Progenitor cell of endocrine pancreas (in vitro differentiated cells): ENCODE measurements at places on chromosomes 4 and X.

GRCh38 chr4:126595643-126596042 is 1037.1 kb upstream of the INTU start:
- no peak overlapping the region for H3K27ac ChIP-seq
- H3K36me3 ChIP-seq = no peaks in the 10 kb centered on the region
- DNase-seq = no peak
- no peak overlapping the region for H3K4me3 ChIP-seq
- H3K4me1 ChIP-seq = peaks cover 4% of the 10 kb centered on the region

DNA sequence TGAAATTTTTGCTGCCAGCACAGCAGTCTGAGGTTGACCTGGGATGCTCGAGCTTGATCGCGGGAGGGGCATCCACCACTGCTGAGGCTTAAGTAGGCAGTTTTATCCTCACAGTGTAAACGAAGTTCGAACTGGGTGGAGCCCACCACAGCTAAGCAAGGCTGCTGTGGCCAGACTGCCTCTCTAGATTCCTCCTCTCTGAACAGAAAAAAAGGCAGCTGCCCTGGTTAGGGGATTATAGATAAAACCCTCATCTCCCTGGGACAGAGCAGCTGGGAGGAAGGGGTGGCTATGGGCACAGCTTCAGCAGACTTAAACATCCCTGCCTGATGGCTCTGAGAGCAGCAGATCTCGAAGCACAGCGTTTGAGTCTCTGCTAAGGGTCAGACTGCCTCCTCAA is 314.6 kb downstream of the STPG2 start:
- peaks cover 2% of the 10 kb centered on the region for H3K27me3 ChIP-seq
- H3K27ac ChIP-seq = no peak overlapping the region
- H3K4me1 ChIP-seq = no peaks in the 10 kb centered on the region
- H3K36me3 ChIP-seq = no peaks in the 10 kb centered on the region
- DNase-seq = no peak

DNA sequence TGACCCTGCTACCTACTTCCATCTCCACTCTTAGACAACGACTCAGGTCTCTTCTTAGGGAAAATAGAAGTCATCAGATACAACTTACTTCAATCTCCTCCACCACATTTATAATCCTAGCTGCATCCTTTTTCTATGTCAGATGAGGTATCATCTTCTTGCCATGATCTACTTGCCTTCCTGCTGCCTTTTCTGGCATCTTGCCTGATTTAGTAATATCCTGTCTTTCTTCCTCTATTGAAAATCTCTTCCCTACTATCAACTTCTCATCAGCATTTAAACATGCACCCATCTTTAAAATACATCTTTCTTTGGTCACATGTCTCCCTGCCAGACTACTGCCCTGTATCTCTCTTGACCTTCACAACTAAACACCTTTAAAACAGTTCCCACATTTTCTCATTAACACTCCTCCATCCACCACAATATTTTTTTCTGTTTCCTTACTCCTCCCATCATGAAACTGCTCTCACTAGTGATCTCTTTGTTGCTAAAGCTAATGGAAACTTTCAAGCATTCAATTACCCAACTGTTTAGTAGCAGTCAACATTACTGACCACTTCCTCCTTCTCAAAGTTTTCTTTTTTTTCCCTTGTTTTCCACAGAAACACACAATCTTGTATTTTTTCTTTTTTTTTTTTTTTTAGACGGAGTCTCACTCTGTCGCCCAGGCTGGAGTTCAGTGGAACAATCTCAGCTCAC is 100.8 kb upstream of the CXorf66 start:
- H3K4me1 ChIP-seq = no peaks in the 10 kb centered on the region
- H3K27ac ChIP-seq = no peak overlapping the region
- peaks cover 8% of the 10 kb centered on the region for H3K27me3 ChIP-seq
- no peaks in the 10 kb centered on the region for H3K36me3 ChIP-seq

- peaks cover 16% of the 10 kb centered on the region for H3K4me1 ChIP-seq
- peaks cover 3% of the 10 kb centered on the region for H3K27me3 ChIP-seq
- H3K4me3 ChIP-seq = no peak overlapping the region
- H3K27ac ChIP-seq = no peak overlapping the region
These were observed 41.1 kb downstream of the AFF2 start for GRCh38 chrX:148541584-148541940.

GRCh38 chr4:96136056-96136455 is 296.2 kb downstream of the PDHA2 start:
- DNase-seq = no peak
- no peaks in the 10 kb centered on the region for H3K27me3 ChIP-seq
- no peaks in the 10 kb centered on the region for H3K36me3 ChIP-seq
- H3K4me3 ChIP-seq = no peak overlapping the region

- no peak for DNase-seq
- no peaks in the 10 kb centered on the region for H3K4me1 ChIP-seq
- no peak overlapping the region for H3K27ac ChIP-seq
- no peak overlapping the region for H3K4me3 ChIP-seq
- H3K27me3 ChIP-seq = no peaks in the 10 kb centered on the region
These were observed 17.6 kb upstream of the HS3ST1 start for GRCh38 chr4:11446155-11446811.

DNA sequence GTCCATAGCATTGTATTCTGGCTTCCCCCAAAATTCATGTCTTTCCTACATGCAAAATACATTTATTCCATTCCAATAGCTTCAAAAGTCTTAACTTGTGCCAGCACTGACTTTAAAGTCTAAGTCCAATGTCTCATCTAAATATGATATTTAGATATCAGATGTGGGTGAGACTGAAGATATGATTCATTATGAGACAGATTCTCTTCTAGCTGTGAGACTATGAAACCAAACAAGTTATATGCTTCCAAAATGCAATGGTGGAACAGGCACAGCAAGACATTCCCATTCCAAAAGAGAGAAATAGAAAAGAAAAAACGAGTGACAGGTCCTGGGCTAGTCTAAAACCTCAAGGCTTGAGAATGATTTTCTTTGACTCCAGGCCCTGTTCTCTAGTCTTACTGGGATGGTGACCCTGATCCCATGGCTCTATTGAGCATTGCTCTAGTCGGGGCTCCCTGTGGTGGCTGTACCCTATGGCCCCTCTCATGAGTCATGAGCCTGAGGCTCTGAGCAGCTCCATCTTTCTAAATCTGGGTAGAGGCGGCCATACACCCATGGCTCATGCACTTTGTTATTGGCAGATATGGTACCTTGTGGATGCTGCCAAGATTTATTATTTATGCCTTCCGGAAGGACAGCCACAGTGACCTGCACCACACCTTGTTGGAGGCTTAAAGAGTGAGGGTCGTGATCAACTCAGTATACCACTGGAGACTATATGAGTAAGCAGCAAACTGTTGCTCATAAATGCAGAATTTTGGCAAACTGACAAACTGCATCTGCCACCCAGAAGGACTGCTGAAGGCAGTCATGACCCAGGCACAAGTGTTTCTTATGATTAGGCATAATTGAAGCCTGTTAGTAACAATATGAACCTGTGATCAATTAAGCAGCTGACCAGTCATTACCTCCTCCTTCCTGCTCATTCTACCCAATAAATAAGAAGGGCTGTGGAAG is 38.5 kb upstream of the BOD1L1 start:
- no peaks in the 10 kb centered on the region for H3K27me3 ChIP-seq
- no peak overlapping the region for H3K4me3 ChIP-seq
- no peak for DNase-seq
- no peaks in the 10 kb centered on the region for H3K36me3 ChIP-seq

DNA sequence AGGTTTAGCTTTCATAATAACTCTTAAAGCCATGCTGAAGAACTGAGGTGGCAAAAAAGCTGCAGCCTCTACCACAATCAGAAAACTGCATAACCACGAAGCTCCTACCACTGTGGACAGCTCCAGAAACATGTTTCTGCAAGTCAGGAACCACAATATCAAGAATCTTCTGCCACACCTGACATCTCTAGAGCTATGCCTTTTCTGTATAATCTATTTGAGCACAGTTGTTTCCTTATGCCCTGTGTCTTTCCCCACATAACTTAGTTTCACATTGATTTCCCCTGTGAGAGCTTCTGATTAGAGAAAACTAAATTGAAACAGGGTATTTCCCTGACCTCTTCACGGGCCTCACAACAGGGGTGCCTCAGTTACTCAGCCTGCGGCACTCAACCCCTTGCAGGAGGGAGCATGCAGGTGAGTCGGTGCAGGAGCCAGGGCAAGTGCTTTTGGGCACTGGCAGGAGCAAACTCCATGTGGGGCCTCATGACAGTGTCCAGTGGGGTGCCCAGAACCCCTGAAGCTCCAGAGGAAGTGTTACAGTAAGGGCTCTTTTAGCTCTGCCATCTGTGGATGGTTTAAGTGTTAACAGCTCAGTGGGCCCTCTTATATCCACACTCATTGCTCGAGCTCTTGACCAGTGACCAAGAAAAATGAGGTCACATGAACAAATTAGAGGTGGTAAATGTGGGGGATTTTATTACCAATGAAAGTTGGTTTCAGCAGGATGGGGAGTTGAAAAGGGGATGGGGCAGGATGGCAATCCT is 132.8 kb upstream of the BMP3 start:
- H3K36me3 ChIP-seq = no peaks in the 10 kb centered on the region
- no peak for DNase-seq
- no peak overlapping the region for H3K27ac ChIP-seq
- peaks cover 5% of the 10 kb centered on the region for H3K27me3 ChIP-seq
- peaks cover 2% of the 10 kb centered on the region for H3K4me1 ChIP-seq

DNA sequence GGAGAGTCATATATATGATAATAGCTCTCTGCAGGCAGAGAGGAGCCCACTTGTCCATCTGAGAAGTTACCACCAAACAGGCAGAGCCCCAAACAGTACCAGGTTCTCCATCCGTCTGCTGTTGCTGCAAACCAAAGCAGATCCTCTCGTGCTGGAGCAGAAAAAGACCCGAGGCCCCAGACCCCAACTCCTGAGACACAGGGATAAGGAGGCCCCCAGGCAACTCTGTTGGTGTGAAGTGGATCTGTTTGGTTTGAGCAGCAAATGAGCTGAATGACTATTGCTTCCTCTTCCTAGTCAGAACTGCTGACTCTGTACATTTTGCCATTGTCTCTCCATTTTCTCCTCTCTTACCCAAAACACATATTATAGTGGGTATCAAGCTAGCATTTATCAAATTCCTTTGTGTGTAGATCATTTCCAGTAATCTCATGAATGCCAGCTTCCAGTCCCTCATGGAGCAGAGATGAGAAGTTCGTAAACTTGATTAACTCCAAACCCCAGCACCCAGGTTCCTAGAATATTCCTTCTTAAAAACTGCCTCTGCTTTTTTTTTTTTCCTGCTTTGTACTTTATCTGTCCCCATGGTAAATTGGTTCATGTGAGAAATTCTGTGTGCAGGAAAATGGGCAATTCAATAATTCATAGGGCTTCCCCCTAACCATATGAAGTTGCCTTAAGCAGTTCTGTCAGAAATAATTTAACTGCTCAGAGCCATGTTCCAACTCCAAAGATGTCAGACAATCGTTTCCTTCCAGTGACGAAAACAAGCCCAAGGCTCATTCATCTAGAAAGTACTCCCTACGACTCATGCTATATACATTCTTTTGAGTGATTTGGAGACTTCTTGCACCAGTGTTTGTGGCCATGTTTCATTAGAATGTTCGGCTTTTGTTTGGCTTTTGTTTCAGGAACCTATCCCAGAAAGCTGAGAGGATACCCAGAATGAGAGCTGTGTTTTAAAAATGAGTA is 98.6 kb upstream of the ATXN3L start:
- no peaks in the 10 kb centered on the region for H3K27me3 ChIP-seq
- no peak overlapping the region for H3K27ac ChIP-seq

DNA sequence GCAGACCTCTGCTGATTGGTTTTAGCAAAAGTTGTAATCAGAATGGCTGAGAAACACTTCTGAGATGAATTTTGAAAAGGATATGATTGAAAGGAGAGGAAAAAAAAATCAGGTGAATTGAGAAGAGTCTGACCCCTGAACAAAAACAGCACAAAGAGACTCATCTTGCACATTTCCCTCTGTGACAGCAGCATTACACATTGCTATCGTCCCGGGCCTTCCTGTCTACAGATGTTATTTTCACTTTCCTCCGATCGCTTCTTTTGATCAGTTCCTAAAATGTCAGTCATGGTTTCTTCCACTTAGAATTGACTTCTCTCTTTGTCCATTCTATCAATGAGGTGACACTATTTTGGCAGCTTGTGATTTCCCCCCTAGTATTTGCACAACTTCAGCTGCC is 262.6 kb downstream of the GPC3 start:
- H3K27me3 ChIP-seq = no peaks in the 10 kb centered on the region
- DNase-seq = no peak
- peaks cover 7% of the 10 kb centered on the region for H3K36me3 ChIP-seq
- no peak overlapping the region for H3K27ac ChIP-seq

DNA sequence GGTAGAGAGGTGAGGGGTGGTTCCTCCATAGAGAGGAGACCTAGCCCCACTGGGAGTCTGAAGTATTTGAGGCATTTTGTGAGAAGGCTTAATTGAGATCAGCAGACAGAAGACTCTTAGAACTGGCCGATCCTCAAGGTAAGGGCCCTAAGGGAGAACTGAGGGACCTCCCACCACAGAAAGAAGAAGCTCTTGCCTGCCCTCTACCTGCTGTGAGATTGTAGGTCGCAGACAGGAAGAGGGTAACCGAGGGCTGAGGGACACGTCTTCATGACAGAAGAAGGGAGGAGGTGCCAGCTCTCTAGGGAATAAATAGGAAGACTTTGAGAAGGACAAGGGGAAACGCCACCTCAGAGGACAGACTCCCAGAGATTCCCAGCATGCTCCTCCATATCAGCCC is 24.1 kb upstream of the MAGEC1 start:
- no peak overlapping the region for H3K4me3 ChIP-seq
- H3K36me3 ChIP-seq = no peaks in the 10 kb centered on the region
- H3K27me3 ChIP-seq = no peaks in the 10 kb centered on the region
- no peak overlapping the region for H3K27ac ChIP-seq

DNA sequence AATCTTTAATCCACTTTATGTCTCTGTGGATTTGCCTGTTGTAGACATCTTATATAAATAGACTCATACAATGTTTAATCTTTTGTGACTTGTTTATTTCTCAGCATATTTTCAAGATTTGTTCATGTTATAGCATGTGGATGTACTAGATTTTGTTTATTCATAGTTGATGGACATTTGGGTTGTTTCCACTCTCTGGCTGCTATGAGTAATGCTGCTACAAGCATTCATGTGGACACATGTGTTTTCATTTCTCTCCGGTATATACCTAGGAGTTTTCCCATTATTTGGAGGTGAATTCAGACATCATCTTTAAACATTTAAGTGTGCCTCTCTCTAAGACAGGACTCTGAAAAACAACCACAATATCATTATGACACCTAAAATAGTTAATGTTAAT is 2.3 kb downstream of the IKBKG start:
- H3K4me3 ChIP-seq = no peak overlapping the region
- H3K27me3 ChIP-seq = no peaks in the 10 kb centered on the region
- H3K36me3 ChIP-seq = peaks cover 8% of the 10 kb centered on the region
- no peak for DNase-seq

DNA sequence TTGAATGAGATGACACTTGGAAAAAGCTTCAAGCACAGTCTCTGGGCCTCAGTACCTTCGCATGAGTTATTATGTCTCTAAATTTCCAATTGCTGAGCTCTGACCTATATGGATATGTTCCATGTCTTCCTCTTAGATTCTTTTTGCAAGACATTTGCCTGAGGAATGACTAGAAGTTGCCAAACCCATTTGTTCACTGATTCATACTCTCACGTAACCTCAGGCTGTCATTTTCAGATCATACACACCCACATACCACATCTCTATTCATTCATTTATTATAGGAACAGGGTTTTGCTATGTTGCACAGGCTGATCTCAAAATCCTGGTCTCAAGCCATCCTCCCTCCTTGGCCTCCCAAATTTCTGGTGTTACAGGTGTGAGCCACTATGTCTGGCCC is 2137.1 kb upstream of the TENM3 start:
- H3K27ac ChIP-seq = no peak overlapping the region
- DNase-seq = no peak
- H3K4me3 ChIP-seq = no peak overlapping the region
- H3K27me3 ChIP-seq = no peaks in the 10 kb centered on the region
- no peaks in the 10 kb centered on the region for H3K36me3 ChIP-seq
- peaks cover 6% of the 10 kb centered on the region for H3K4me1 ChIP-seq
